ENCODE measurements at places on chromosomes 7 and 10.

- DNase-seq, result peak; percentile 60
Observed at GRCh38 chr10:3811291-3811870, 26.4 kb upstream of the KLF6 start.

DNA sequence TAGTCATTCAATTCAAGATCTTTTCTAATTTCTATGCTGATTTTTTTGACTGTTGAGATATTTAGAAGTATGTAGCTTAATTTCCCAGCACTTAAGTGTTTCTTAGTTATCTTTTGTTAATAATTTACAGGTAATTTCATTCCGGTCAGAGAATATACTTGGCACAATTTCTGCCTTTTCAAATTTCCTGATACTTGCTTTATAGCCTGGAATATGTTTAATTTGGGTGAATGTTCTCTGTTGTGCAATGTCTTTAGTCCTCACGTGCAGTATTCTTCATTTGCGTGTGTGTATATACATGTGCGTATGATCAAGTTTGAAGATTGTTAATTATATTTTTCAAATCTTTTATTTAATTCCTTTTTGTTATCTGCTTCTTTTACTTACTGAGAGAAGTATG is 989.3 kb downstream of the LRMDA start:
- DNase-seq, result no peak

- DNase-seq, result no peak
Observed at GRCh38 chr10:2392145-2392812, 655.0 kb upstream of the ADARB2 start.

DNA sequence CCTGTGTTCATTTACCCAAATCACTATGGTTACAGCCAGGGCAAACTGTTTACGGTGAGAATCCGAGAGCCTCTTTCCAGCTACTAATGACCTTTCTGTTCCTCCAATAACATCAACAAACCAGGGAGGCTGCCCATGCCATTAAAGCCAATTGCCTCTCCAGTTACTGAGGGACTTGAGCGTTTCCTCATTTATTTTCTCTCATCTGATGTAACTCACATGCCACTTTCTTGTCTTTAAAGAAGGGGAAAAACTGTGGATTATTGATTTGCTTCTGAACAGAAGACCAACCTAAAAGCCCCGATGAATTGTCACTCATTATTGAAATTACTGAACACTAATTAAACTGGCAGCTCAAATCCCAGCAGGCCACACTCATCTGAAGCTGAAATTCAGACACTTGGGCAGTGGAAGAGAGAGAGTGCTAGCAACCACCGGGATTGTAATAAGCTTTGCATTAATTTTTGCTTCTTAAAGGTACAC is 595.8 kb upstream of the MKI67 start:
- DNase-seq, result no peak

- no peak for DNase-seq
Observed at GRCh38 chr7:21314954-21315353, 112.9 kb upstream of the SP4 start.

GRCh38 chr7:140383954-140384713 is 14.2 kb downstream of the SLC37A3 start:
- DNase-seq, result no peak

- no peak for DNase-seq
Observed at GRCh38 chr7:1859266-1860035, 189.4 kb downstream of the ELFN1 start.

- DNase-seq, result no peak
Observed at GRCh38 chr7:50696810-50697582, 85.7 kb downstream of the GRB10 start.

- DNase-seq, result no peak
Observed at GRCh38 chr10:4151466-4151865, 366.5 kb upstream of the KLF6 start.
